ENCODE measurements at places on chromosomes 11 and 22. TPM values are rescaled to one million over a fixed set of nuclear protein-coding genes. Genes with fewer than 3 reads are reported as not detected.

- no peak overlapping the region for H3K4me3 ChIP-seq
- H3K4me1 ChIP-seq: no peaks in the 10 kb centered on the region
- no peaks in the 10 kb centered on the region for H3K27me3 ChIP-seq
- no peaks in the 10 kb centered on the region for H3K36me3 ChIP-seq
Measured at GRCh38 chr11:5291207-5291838, 10.4 kb downstream of the OR51B4 start.

Gene TRIM44
- 65.1 TPM for total RNA-seq

Gene NRIP3
- total RNA-seq: 0.65 TPM

DNA sequence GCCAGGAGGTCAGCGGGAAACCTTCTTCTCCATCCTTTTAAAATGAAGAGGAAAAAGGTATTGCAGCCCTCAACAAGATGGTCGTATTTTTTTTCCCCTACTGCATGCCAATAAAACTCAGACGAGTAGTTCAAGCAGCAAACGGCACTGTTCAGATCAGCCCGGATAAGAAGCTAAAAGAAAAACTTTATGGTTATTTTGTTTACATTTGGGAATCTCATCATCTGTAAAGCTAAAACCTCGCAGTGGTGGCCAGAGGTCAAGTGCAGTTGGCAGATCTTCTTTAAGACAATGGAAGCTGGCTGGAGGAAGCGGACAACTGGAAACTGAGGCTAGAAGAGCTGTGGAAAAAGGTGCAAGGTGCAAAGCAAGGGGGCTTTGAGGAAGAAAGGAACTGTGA lies 31.0 kb upstream of the CHRM4 start:
- no peak for DNase-seq
- H3K27me3 ChIP-seq: no peaks in the 10 kb centered on the region
- H3K4me3 ChIP-seq: no peak overlapping the region
- H3K27ac ChIP-seq: peak overlapping the region; percentile 6
- peaks cover 16% of the 10 kb centered on the region for H3K36me3 ChIP-seq
- peaks cover 6% of the 10 kb centered on the region for H3K4me1 ChIP-seq

DNA sequence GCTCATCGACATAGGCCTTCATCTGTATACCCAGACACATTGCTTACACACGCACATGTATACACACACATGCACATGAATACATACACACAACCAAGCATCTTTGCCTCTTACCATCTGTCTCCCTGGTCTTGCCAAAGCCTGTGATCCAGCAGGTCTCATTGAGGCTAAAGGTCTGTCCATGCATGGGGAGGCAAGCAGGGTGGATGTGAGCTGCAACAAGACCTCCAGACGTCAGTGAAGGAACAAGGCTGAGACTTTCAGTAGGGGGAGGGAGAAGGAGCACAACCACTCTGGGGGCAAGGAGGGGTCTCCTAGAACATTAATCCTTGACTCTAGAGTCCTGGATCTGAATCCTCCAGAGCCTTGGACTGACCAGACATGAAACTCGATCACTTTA lies 23.7 kb downstream of the TMPRSS13 start:
- no peak overlapping the region for H3K27ac ChIP-seq
- H3K27me3 ChIP-seq: peaks cover 6% of the 10 kb centered on the region
- H3K4me1 ChIP-seq: peaks cover 6% of the 10 kb centered on the region
- no peak overlapping the region for H3K4me3 ChIP-seq
- H3K36me3 ChIP-seq: no peaks in the 10 kb centered on the region
- DNase-seq: no peak

GRCh38 chr22:39306456-39307361 lies 12.7 kb downstream of the RPL3 start:
- no peaks in the 10 kb centered on the region for H3K4me1 ChIP-seq
- H3K36me3 ChIP-seq: peaks cover 4% of the 10 kb centered on the region
- peak overlapping the region; percentile 32 for H3K27ac ChIP-seq
- H3K4me3 ChIP-seq: no peak overlapping the region

Gene TMA7B
- not detected for total RNA-seq

GRCh38 chr11:92636543-92637188 lies 332.8 kb upstream of the MTNR1B start:
- H3K4me3 ChIP-seq: no peak overlapping the region
- H3K27me3 ChIP-seq: no peaks in the 10 kb centered on the region
- peaks cover 13% of the 10 kb centered on the region for H3K4me1 ChIP-seq
- no peaks in the 10 kb centered on the region for H3K36me3 ChIP-seq
- no peak overlapping the region for H3K27ac ChIP-seq
- DNase-seq: no peak

Gene DSCAML1
- 2.1 TPM for total RNA-seq

Gene DLG2
- total RNA-seq: 2.4 TPM

DNA sequence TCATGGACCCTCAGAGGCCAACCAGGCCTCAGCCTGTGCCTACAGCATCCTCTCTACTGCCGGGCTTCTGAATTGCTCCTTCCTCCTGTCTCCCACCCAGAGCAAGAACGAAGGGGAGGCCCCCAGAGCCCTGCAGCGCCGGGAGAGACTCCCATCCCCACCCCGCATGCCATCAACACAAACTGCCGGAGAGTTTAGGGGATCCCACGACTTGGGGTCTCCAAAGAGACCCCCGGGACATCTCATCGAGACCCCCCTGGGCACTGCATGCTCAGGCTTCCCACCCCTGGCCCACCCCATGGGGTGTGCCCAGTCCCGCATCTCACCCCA lies 8.3 kb upstream of the CD81 start:
- peaks cover 2% of the 10 kb centered on the region for H3K4me1 ChIP-seq
- H3K27ac ChIP-seq: no peak overlapping the region
- no peak overlapping the region for H3K4me3 ChIP-seq
- DNase-seq: no peak

GRCh38 chr11:95999711-96000406 lies 76.0 kb upstream of the MTMR2 start:
- H3K4me3 ChIP-seq: no peak overlapping the region
- DNase-seq: no peak
- peaks cover 8% of the 10 kb centered on the region for H3K36me3 ChIP-seq
- H3K27ac ChIP-seq: no peak overlapping the region

Gene ALDH3B2
- 0.67 TPM for total RNA-seq

GRCh38 chr11:75815345-75816168 lies 547 bp downstream of the UVRAG start:
- H3K4me3 ChIP-seq: no peak overlapping the region
- H3K36me3 ChIP-seq: no peaks in the 10 kb centered on the region
- H3K27ac ChIP-seq: peak overlapping the region; percentile 98
- DNase-seq: peak; percentile 18
- H3K27me3 ChIP-seq: no peaks in the 10 kb centered on the region

DNA sequence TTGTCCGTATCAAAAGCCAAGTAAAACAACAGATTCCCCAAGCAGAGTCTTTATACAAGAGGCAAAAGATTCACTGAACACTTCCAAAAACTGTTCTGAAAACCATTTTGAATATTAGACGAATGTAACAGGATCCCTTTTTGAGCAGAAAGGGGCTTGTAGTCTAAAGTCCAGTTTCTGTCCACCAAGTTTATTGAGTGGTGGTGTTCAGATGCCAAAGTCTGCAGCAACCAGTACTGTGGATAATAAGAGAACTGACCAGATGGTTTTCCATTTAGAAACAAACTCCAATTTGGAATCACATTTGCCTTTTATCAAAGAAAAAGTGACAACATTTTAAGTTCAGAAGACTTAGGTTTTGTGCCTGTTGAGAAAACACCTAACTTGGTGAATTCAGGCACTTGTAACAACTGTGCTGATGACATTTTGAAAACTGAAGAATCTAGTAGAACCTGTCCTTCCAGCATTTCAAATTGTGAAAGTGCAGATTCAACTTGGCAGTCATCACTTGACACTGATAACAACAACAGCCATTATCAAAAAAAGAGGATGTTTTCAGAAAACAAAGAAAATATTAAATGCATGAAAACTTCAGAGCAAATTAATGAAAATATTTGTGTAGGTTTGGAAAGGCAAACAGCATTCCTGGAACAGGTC lies 217.1 kb downstream of the CSNK2A3 start:
- peak overlapping the region; percentile 92 for H3K27ac ChIP-seq
- peaks cover 2% of the 10 kb centered on the region for H3K36me3 ChIP-seq
- H3K4me3 ChIP-seq: peak overlapping the region; percentile 2

GRCh38 chr11:93484716-93485115 lies 58.5 kb downstream of the SMCO4 start:
- peaks cover 4% of the 10 kb centered on the region for H3K36me3 ChIP-seq
- H3K27me3 ChIP-seq: no peaks in the 10 kb centered on the region
- peaks cover 1% of the 10 kb centered on the region for H3K4me1 ChIP-seq
- no peak overlapping the region for H3K4me3 ChIP-seq
